ENCODE measurements at places on chromosomes 7 and 10.
A peak's percentile ranks its signal among the peaks of the same experiment; 100 is the strongest.

GRCh38 chr10:15439341-15439842 lies 68.3 kb upstream of the FAM171A1 start:
- DNase-seq = no peak

- DNase-seq = no peak
Observed at GRCh38 chr7:100603726-100604027, 1.5 kb downstream of the PCOLCE start.

GRCh38 chr7:116862951-116863670 lies 724 bp downstream of the CAPZA2 start:
- no peak for DNase-seq

- DNase-seq = peak; percentile 29
Observed at GRCh38 chr7:102097601-102098161, 189.0 kb upstream of the SH2B2 start.

DNA sequence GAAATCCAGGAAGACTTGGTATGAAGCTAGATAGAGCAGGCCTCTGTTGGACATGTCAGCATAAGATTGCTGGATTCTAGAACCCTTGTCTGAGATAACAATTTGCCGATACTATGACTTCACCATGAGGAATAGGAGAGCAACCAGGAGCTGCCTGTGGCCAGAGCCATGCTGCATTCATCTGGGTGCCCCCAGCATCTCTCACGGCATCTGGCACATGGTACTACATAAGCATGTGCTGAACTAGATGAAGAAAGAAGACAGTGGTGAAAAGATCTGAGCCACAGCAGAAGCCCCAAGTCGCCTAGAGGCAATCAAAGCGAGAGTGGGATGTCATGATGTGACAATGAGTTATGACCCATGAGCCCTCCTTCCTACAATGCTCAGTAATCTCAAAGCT lies 19.5 kb downstream of the GOT1 start:
- no peak for DNase-seq

DNA sequence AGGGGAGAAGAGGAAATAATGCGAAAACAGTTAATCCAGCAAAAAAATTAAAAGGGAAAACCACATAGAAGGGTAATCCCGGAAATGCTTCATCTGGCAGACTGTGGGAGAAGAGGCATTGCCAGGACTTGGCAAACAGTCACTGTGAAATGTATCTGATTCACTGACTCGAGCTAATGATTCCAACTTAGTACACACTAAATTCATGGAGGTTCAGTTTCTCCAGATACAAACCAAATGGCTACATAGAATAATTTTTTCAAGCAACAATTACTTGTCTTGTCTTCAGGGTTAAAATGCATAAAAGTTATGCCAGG lies 36.4 kb downstream of the GDI2 start:
- DNase-seq = peak; percentile 46

- DNase-seq = no peak
Observed at GRCh38 chr10:104648421-104648820, 7.3 kb downstream of the SORCS3 start.

DNA sequence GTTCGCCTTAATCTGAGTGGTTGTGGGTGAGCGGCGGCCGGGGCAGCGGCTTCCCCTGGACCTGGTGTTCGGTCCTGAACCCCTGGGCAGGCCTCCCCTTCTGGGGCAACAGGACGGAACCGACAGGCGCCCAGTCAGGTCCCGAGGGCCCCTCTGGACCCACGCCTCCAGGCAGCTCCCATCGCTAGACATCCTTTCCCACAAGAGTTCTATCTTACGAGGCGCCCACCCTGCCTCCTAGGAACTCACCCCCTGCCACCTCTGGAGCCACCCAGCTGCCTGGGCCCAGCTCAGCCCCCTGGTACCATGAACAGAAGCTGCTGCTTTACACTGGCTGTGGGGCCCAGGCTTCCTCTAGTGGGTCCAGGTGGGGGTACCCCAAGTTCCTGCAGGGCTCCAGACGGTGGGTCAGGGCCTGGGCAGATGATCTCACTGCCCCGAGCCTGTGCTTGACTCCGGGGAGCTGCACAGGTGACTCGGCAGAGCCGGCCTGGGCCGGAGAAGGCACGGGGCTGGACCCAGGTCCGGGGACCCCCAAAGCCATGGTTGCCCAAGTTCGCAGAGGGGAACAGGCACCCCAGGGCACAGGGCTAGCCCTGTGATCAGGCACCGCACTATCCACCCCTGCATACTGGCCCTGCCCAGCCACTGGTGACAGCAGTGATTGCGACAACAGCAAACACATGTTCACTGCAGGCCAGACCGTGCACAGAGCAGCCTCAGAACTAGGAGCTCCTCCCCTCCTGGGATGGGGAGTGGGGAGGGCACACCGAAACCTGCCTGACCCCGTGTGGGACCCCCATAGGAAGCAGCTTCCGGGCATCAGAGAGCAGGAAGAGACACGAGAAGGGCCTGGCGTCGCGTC lies 180.3 kb downstream of the ELFN1 start:
- no peak for DNase-seq

DNA sequence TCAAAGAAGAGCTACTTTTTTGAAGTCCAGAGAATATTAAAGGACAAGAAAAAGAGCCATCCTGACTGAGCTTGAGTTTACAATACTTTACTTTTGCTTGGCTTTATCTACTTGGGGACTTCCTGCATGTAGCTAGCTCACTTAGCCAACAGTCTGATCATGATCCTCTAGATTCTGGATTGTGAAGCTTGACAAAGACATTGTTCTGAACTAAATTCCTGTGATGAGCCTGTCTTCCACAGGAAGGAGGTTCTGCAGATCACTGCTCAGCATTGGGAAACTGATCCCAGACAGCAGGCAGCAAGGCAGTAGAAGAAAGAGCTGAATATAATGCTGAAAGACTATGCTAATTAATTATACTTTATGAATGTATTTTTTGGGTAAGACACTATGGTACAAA lies 296.4 kb downstream of the DGKB start:
- no peak for DNase-seq

DNA sequence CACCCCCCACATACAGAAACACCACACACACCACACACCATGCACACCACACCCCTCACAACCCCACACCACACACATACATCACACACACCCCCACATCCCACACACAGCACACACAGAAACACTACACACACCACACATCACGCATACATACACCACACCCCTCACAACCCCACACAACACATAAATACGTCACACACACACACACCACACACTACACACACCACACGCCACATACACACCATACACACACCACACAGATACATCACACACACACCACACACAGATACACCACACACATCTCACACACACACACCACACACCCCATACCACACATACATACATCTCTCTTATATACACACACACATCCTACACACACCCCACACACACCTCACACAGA lies 126.2 kb downstream of the ANLN start:
- no peak for DNase-seq

GRCh38 chr10:102148275-102148674 lies 3.9 kb upstream of the NOLC1 start:
- DNase-seq = no peak

DNA sequence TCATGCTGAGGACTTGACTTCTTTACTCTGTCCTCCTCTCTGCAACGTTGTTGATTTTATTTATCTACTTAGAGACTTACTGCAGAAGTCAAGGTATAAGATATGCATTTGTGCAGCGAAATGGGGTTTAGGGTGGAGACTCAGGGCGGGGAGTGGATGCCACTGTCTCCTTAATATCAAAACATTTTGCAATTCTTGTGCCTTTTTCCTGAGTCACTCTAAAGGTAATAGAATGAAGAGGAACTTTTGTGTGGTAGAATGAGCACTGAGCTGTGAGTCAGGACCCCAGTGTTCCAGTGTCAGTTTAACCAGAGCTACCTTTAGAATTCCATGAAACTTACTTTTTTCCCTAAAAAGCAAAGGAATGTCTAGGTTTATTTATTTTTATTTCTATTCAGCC lies 78.2 kb downstream of the VTI1A start:
- DNase-seq = no peak

DNA sequence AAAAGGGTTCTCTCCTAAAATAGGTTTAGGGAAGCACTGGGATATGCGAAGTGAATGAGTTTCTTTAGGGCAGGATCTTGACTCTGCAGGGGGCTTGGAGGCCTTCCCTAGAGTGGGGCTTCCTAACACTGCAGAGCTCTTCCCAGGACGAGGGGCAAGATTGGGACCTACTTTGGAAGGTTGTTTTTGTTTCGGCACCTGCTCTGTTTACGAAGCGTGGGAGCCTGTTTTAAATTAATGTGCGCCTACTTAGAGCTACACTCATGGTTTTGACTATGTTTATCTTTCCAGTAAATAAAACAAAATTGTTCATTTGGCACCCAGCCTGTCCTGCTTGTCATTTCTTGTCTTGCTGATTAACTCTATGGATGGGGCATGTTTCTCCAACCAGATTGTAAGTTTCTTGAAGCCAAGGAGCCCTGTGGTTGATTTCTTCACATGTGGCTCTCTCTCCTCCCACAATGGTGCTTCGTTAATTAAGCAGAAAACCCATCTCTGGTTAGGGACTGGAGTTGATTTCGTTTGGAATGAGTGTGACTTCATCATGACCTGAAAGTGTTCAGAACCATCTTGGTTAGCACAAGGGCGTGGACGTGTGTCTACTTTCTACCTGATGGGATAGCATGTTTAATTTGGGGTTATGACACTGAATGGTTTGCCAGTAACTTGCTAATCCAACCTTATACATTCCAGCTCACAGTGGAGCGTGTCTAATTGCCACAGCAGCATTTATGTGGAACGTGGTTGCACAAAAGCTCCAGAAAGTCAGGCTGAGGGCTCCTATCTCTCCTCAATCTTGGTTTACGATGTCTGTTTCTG lies 98.1 kb downstream of the TCF7L2 start:
- DNase-seq = no peak

GRCh38 chr10:93342366-93342765 lies 139.8 kb downstream of the MYOF start:
- no peak for DNase-seq

DNA sequence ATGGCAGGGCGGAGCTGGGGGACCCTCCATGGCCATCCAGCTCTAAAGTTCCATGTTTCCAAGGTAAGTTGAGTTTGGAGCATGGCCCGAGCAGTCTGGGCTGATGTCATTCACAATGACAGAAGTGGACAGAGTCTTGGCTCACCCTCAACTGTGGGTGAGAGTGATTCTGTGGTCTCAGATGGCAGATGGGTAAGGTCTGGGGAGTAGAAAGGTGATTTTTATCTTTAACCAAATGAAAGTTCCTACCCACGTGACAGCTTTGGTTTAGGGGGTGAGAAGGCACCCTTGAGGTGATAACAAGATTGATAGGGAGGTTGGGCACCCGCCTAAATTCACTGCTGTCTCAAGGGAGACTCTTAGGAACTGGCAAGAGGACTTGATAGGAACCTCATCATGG lies 57.6 kb upstream of the PDZD8 start:
- DNase-seq = no peak

Measured in AG09309 (cell line).